Activated CD8-positive, alpha-beta memory T cell treated with anti-CD3 and anti-CD28 coated beads for 1 hour (primary cell): ENCODE measurements at places on chromosomes 7 and 10.

DNA sequence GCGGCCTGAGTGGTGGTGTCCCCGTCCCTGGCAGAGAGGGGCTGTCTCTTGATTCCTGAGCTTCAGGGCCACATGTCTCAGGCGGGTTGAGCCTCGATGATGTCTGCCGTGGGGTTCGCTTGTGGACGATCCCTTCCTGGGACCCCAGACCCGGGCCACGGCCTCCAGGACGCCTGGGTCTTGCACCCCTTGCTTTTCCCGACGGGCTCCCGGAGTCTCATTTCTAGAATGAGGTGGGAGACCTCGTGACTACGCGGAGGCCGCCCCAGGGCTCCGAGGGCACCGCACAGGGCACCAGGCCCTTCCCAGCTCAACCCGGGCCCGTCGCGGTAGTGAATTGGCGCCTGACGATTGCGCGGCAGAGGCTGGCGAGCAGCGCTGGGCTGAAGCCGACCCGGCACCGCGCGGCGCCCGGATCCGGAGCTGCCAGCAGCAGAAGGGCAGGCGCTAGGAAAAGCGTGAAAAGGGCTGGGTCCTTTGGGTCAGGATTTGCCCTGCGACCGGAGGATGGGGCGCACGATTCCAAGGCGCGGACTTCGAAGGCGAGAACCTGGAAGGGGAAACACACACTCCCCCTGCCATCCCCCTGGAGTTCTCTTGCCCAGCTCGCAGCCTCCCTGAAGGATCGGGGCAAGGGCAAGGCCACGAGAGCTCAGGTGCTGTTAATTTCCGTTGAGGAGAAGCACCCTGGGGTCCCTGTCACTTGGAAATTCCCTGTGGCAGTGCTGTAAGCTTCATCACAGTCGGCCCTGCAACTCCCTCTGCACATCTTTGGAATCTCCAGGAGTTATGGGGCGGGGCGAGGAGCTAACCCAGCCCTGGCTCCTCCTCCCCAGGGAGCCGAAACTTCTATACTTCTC is 15.5 kb downstream of the TLX1 start:
- no peak for DNase-seq

GRCh38 chr10:110501142-110501937 is 3.6 kb downstream of the DUSP5 start:
- peak; percentile 15 for DNase-seq

DNA sequence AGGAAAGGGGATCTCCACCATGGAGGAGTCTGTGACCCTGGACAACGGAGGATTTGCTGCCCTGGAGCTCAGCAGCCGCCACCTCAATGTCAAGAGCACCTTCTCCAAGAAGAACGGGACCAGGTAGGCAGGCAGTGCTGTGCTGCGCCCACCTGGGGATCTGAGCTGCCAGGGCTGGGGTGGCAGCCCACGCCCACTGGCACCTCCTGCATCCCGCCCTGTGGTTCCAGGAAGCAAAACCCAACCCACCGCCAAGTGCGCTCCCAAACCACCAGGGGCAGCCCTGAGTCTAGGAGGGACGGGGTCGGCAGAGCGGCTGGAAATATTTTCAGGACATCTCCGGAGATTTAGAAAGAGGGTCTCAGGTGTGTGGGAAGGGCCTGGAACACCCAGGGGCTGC is 440.3 kb upstream of the FOXK1 start:
- DNase-seq: no peak

DNA sequence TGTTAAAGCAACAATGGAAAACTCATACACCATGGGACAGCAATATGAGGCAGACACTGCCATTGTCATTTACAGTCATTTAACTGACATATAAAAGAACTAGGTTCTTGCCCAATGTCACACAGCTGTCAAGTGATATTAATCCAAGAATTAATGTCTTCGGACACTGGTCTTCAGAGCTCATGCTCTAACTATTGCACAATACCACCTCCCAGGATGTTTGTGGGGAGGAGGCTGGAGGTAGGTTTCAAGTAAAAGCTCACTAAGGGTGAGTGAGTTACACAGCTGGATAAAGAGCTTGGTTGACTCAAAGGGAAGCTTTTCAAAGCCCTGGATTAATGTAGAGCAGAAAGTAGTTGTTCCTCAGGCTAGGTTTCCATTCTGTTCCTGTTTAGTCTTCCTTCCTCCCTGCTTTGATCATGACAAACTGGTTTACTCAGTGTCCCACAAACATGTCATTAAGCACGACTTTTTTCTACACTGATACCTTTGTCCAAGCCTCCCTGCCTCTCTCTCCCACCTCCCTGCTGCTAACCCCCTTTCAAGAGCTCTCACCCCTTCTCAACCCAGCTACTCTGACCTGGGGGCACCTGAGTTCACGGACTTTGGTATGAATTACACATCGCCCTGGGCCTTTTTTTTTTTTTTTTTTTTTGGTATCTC is 987 bp upstream of the EXOC6 start:
- DNase-seq: no peak

- DNase-seq: no peak
These were observed 63.4 kb downstream of the C10orf105 start for GRCh38 chr10:71656220-71656619.

DNA sequence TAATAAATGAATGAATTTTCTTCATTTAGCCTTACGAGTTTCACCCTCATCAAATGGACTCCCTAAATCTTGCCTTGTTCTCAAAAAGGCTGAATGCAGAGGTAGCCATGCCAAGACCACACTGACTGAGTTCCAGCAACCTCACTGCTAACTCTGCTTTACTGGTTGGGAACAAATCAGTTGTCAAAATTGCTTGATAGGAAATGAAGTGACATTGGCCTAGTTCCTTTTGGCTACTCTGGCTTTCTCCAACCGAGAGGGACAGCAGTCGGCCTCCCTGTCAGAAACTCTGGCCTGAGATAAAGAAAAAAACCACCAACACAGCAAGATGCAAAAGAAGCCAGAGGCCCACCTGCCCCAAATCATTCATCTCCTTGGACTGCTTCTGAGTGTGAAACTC is 87.0 kb downstream of the PPP1R3C start:
- DNase-seq: no peak

DNA sequence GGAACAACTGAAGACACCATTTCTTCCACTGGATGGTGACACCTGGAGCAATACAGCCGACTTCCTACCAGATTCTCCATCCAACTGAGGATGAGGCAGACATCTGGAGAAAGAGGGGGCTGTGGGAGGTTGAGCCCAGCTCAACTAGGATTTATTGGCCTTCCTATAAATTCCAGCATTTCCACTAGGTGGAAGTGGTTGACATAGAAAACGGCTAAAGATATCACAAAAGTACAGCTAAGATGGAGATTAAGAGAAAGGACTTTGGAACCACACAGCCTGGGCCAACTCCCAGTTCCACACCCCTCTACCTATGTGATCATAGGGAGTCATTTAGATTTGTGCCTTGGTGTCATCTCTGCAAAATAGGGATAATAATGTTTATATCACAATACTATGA is 61.3 kb upstream of the CAV2 start:
- no peak for DNase-seq

- DNase-seq: no peak
These were observed 2.2 kb downstream of the IKZF1 start for GRCh38 chr7:50306494-50307367.

GRCh38 chr7:54292171-54292925 is 249.8 kb upstream of the VSTM2A start:
- DNase-seq: no peak

GRCh38 chr10:114393886-114394285 is 10.4 kb downstream of the AFAP1L2 start:
- no peak for DNase-seq

GRCh38 chr10:68330852-68331454 is 911 bp upstream of the HNRNPH3 start:
- no peak for DNase-seq

GRCh38 chr10:25451401-25451800 is 276.6 kb downstream of the GPR158 start:
- DNase-seq: no peak

DNA sequence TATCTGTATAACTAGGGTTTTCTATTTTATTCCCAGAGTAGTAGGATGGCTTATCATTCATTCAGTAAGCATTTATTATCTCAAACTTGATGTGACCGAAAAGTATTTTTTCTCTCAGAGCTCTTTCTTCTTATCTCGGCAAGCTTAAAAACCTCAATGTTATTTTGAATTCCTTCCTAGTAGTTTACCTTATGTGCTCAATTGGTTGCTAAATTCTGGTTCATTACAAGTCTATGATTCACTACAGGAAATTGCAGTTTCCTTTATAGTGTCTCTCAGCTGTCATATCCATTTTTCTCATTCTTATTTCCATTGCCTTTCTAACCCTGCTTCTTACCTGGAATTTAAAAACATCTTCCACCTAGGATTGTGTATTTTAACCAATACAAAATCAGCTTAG is 12.6 kb upstream of the ICA1 start:
- no peak for DNase-seq

- no peak for DNase-seq
These were observed 162.9 kb upstream of the PRSS58 start for GRCh38 chr7:142420554-142421362.

DNA sequence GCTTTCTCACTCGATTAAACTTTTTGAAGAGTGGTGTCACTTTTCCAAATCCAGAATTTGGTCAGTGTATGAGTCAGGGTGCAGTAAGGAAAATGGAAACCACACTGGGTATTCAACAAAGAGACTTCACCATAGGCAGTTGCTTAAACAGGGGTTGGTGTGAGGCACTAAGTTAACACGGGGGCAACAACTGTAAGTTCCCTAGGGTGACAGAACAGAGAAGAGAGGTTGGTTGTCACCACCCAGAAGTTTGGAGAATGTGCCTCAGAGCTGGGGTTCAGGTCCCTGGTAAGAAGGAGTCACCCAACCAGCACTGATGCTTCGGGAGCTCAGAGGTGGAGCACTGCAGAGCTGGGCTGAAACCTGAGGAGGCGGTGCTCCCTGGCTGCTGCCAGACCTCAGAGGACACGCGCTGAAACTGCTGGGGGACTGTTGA is 170.4 kb downstream of the ARID5B start:
- DNase-seq: no peak

- no peak for DNase-seq
These were observed 19.6 kb downstream of the IKZF1 start for GRCh38 chr7:50324113-50324512.

DNA sequence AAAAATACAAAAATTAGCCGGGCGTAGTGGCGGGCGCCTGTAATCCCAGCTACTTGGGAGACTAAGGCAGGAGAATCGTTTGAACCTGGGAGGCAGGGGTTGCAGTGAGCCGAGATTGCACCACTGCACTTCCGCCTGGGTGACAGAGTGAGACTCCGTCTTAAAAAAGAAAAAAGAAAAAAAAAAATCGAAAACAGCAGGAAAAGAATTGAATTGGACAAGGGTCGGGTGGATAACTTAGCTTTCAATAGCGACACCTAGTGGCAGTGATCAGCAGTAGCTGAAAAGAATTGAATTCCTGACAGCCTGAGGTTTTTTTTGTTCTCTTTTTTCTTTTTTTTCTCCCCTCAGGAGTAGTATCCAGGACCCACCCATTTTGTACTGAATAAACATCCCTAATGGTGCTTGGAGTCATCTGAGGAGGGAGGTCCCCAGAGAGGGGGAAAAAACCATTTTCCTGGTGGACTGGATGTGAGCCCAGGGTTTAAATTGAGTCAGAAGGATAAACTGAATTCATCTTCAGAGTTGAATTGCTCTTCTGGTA is 55.1 kb downstream of the CYCS start:
- DNase-seq: peak; percentile 2

DNA sequence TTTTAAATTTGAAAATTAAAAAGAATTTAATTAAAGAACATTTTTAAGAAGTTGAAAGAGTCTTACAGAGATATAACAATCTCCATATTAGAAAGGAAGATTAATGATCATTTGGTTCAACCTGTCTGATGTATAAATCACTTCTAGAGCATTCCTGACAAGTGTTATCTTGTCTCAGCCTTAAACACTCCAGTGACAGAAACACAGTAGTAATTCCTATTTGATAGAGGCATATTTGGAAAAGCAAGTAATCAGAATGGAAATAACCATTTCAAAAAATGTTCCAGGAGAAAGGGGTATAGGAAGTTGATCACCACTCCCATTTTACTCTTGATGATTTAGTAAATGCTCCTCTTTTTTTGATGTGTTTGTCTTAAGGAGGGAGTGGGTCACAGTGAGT is 213.1 kb upstream of the FAM3C start:
- DNase-seq: no peak

DNA sequence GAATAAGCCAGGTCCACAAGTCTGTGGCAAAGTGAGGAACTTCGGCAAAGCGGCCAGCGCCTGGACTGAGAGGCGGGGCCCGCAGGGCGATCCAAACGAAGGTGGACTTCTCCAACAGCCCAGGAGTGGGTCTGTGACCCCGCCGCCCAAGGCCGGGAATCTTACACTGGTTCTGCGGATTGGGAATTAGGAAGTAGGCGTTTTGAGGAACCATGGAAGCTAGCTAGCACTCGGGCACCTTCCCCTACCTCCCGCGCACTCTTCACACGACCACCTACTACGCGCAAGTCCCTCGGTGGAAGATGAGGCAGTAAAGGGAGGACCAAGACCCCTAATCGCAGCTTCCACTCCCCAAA is 570 bp upstream of the ARF5 start:
- no peak for DNase-seq

- DNase-seq: no peak
These were observed 12.2 kb downstream of the DNAJB9 start for GRCh38 chr7:108581655-108582491.

GRCh38 chr7:84792231-84792893 is 394.5 kb downstream of the SEMA3D start:
- no peak for DNase-seq

DNA sequence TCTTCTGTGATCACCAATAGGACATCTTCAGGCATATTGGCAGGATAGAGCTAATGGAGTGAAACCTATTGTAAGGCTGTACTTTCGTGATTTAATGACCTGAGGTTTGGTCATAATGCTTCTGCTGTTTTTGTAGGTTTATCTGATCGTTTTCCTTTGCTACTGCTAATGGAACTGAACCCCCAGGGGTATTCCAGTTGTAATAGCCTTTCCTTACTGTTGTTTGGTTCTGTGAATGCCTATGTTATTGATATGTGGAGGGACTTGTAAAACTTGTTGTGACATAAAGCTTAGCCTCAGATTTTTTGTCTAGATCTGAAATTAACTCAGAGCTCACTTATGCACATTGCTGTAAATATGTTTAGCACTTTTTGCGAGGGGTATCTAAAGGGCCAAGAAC is 10.9 kb upstream of the VWA2 start:
- DNase-seq: no peak

- DNase-seq: no peak
These were observed 41.0 kb upstream of the CDK1 start for GRCh38 chr10:60737242-60737641.
